ENCODE measurements at places on chromosomes 6 and 20.

DNA sequence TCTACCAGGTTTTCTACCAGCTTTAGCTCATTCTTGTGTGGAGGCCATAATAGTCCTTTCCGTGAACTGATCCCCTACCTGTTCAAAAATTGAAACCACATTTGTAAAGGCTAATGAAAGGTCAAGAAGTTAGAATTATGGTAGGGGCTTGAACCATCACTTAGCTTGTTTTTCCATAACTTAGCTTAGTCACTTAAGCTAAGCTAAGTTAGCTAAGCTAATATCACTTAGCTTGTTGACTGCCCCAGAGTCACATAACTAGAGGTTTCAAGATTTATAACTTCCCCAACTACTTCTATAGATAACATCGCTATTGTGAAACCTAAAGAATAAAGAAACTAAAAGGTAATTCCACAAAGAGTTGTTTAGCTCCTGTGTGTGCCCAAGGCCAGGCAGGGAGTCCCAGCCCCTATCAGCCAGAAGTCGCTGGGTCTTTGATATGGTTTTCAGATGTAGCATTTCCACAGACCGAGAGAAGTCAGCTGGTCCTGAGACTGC lies 131.8 kb downstream of the VEGFA start:
- no peak for DNase-seq

- no peak for DNase-seq
Observed at GRCh38 chr6:76587271-76587670, 514.8 kb upstream of the IMPG1 start.

GRCh38 chr20:40956542-40957264 lies 71.9 kb upstream of the TOP1 start:
- DNase-seq: no peak

- DNase-seq: no peak
Observed at GRCh38 chr6:12941422-12941821, 224.9 kb downstream of the PHACTR1 start.

DNA sequence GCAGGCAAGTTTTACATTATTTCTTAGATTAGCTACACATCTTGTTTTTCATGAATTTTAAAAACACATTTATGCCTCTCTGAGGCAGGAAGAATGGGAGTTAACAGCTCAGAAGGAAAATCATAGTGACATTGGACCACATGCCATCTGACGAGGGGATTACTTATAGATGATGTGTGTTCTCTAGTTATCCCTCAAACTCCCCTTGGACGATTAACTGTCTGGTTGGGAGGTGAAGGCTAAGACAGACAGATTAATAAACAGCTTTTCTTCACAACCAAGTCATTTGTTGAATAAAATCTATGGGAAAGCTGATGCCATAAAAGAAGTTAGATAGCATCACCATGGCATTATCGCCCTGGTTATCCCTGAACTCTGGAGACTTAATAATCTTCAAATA lies 80.0 kb upstream of the PREP start:
- DNase-seq: no peak

GRCh38 chr6:140923048-140923447 lies 1209.7 kb upstream of the GJE1 start:
- DNase-seq: no peak

GRCh38 chr6:37039958-37040357 lies 34.5 kb downstream of the FGD2 start:
- no peak for DNase-seq

DNA sequence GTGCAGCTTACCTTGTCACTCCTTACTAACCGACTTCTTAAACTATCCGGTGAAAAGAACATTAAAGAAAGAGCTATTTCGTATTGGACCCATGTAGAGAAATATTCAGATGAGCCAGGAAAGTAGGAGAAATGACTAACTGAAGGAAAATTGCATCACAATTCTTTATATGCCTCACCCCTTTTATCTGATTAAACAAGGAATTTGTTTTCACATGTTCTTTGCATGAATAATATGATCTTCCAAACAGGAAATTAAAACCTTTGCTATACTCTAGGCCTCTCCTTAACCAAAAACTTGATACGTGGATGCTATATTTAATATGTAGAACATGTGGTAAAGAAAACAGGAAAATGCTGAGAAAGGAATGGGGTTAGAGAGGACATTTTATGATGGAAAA lies 41.9 kb upstream of the LRRC1 start:
- DNase-seq: no peak

GRCh38 chr6:12656906-12657305 lies 59.7 kb upstream of the PHACTR1 start:
- no peak for DNase-seq

Measured in epithelial cell of proximal tubule (primary cell).